ENCODE measurements at places on chromosomes 12 and 14.

GRCh38 chr12:18970603-18971002, 158.9 kb upstream of the PLEKHA5 start:
- no peak for DNase-seq

DNA sequence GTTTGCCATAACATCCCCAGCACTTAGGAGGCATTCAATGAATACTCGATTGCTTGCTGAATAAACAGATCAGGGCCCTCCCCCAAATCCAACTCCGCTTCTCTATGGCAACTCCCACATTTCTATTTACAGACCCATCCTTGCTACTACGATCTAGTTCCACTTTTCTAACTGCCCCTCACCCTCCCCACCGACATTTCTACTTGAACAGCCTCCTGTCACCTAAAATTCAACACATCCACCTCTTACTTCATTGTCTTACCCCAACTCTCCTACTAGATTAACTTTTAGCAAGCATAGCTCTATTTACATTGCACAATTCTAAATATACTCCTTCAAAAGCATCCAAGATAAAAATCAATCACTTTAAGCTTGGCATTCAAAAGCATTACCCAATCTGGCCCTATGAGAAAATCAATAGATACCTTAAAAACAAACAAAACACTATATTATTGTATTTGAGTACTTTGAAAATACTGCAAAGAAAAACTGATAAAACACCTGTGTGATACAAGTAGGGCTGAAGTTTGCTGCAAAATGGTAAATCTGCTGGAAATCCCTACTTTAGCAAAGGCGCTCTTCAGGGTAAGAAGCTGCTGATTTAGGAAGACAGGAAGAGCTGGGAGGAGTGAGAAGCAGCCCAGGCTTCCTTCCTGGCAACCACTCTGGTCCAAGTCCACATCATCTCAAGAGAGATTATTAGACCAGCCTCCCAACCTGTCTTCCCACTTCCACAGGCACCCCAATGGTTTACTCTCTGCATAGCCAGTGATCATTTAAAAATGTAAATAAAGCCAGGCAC, 96.4 kb downstream of the HECTD4 start:
- peak; percentile 26 for DNase-seq

GRCh38 chr12:92107621-92108131, 38.0 kb downstream of the BTG1 start:
- DNase-seq = no peak

DNA sequence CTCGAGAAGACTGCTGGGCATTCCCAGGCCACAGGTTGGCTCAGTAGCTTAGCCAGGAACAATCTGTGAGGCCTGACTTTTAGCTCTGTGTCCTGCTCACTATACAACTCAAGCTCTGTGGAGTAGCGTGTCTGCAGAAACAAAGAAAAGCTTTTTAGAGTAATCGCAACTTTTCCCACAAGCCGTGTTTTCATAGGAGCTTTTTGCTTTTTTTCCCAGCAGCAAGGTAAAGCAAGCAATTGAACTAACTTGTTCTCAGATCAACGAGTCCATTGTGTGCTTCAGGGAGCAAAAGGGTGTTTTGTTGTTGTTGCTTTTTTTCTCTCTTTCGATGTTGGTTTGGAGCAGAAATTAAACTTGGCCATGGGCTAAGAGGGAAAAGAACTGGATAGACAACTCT, 97.3 kb upstream of the BCL2L14 start:
- no peak for DNase-seq

- DNase-seq = no peak
Observed at GRCh38 chr14:35140718-35141581, 18.6 kb downstream of the PRORP start.

GRCh38 chr12:90548595-90548994, 406.4 kb downstream of the CCER1 start:
- no peak for DNase-seq

DNA sequence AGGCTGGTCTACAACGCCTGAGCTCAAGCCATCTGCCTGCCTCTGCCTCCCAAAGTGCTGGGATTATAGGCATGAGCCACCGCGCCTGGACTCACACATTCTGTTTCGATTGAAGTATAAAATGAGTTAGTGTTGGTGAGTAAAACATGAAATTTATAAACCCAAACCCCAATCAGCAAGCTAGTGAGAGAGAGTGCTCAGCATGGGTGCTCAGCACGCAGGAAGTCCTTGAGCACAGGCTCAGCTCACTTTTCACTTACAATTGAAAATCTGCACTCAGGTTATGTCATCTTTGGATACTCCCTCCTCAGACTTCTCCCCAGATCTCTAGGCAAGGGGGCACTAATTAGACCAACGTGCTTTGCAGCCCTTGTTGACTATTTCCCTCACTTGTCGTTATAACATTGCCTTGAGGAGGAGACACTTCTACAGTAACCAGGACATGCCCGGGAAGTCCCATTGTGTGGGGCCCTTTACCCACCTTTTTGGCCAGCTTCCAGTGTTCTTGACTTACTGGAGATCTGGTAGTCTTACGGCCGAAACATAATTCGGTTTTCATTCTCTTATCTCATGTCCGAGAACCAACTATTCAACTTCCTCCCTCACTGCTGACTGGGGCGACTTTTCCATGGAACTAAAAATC, 68.5 kb upstream of the AMN1 start:
- DNase-seq = no peak

GRCh38 chr14:103104654-103105452, 10.3 kb downstream of the EXOC3L4 start:
- peak; percentile 51 for DNase-seq

- DNase-seq = no peak
Observed at GRCh38 chr14:104581521-104581920, 2.0 kb downstream of the C14orf180 start.

- DNase-seq = no peak
Observed at GRCh38 chr12:121806546-121807423, 3.0 kb downstream of the SETD1B start.

DNA sequence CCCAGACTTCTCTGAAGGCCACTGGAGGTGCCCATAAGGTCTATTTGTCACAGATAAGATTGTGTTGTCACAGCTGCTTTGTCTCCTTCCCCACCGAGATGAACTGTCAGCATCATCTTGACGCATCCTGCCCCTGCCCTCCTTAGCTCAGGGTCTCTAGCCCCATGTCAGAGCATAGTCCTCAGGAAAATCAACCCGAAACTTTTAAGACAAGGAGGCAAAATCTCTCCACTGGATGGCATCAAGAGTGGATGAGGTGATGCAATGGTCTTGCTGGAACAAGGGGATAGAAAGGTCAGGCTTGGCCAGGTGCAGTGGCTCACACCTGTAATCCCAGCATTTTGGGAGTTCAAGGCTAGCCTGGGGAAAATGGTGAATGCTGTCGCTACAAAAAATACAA, 8.2 kb downstream of the KRT79 start:
- no peak for DNase-seq

DNA sequence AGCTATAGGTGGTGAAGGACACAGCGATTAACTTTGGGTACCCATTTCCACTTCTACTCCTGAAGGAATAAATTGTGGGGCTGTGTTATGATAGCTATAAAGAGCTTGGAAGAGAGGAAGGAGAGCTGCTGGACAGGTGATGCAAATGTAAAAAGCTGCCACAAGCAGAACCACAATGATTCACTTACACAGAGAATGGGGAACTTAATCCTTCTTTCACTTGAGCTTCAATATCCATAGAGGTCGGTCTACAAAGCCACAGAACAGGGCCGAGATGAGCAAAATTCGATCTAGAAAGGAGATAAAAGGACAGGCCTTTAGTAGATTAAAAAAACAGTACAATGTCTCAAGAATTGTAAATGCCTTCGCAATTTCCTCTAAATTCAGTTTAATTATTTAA, 831.1 kb downstream of the LRFN5 start:
- DNase-seq = no peak

- peak; percentile 92 for DNase-seq
Observed at GRCh38 chr14:34873589-34874385, 1.4 kb downstream of the BAZ1A start.

GRCh38 chr12:49410818-49411217, 43.6 kb downstream of the SPATS2 start:
- no peak for DNase-seq

- DNase-seq = no peak
Observed at GRCh38 chr12:4607056-4607455, 41.8 kb downstream of the AKAP3 start.

- DNase-seq = no peak
Observed at GRCh38 chr12:22299294-22299912, 35.1 kb downstream of the ST8SIA1 start.

DNA sequence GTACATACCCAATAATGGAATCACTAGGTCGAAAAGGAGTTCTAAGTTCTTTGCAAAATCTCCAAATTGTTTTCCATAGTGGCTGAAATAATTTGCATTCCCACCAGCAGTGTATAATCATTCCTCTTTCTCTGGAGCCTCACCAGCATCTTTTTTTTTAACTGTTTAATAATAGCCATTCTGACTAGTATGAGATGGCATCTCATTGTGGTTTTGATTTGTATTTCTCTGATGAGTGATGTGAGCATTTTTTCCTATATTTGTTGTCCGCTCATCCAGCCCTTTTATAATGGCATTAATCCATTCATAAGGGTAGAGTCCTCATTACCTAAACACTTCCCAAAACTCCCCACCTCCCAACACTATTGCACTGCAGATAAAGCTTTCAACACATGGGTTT, 278.3 kb downstream of the SEC23A start:
- no peak for DNase-seq

GRCh38 chr12:62817556-62818271, 117.2 kb downstream of the PPM1H start:
- DNase-seq = no peak

DNA sequence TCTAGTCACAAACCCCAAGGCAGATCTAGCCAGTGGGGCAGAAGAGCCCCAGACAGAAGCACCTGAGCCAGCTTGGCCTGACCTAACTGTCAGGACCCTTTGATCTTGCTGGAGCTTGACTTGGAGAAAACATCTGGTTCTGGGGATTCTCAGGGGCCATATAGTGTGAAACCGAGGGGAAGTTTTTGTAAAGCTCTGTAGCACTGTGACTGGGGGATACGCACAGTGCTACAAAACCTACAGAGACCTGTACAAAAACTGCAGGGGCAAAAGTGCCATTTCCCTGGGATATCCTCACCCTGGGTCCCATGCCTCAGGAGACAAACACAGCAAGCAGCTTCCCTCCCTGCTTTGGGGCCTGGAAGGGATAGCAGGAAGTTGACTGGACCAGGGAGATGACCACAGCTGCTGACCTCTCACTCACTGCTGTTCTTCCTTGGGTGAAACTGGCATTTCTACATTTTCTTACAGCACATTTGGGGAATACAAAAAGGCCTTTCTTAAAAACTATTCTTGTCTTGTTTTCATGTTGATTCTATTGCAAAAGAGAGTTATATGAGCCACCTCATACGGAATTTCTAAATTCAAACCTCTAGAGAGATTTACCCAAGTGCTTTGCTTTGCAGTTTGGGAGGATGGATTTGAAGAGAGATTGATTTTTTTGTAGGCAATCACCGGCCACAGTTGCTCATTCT, 140.0 kb downstream of the DAD1 start:
- DNase-seq = no peak

DNA sequence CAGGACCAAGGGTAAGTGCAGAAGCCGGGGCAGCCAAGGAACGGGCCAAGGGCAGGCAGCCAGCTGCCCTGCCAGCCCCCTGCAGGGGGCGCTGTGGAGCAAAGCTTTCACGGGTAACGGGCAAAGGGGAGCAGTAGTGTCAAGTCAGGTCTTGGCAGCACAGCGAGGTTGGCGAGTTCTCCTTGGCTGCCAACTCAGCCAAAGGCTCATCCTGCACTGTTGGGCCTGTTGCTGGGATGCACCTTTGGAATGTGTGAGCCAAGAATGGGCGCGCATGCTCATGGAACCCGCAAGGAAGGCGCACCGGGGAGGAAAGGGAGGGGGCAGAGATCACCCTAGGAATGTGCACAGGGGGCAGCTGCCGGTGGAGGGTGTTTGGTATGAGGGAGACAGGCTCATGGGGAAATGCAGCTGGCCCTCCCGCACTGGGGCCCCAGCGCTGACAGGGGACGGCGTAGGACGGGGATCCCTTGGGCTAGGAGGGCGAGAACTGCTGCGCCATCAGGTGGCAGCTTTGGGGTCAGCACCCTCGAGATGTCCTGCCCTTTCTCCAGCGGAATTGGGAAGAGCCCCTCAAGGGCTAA, 138.0 kb downstream of the ASCL4 start:
- DNase-seq = peak; percentile 29

DNA sequence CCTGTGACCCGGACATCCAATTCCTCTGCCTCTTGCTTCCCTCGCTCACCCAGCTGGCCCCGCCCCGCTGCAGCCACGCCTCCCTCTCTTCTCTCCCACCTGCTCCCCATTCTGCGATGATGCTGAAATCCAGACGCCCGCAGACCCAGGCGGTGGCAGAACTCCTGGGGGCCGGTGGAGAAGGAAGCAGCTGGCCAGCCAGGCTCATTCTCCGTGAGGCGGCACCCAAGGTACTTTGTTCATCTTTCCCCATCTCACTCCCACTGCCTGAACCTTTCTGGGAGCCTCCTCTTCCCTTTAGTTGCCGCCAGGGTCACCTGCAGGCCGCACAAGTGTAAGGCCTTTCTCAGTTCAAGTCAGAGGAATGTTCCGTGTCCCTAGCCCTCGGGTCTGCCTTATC, 35.7 kb downstream of the FOXN4 start:
- no peak for DNase-seq

DNA sequence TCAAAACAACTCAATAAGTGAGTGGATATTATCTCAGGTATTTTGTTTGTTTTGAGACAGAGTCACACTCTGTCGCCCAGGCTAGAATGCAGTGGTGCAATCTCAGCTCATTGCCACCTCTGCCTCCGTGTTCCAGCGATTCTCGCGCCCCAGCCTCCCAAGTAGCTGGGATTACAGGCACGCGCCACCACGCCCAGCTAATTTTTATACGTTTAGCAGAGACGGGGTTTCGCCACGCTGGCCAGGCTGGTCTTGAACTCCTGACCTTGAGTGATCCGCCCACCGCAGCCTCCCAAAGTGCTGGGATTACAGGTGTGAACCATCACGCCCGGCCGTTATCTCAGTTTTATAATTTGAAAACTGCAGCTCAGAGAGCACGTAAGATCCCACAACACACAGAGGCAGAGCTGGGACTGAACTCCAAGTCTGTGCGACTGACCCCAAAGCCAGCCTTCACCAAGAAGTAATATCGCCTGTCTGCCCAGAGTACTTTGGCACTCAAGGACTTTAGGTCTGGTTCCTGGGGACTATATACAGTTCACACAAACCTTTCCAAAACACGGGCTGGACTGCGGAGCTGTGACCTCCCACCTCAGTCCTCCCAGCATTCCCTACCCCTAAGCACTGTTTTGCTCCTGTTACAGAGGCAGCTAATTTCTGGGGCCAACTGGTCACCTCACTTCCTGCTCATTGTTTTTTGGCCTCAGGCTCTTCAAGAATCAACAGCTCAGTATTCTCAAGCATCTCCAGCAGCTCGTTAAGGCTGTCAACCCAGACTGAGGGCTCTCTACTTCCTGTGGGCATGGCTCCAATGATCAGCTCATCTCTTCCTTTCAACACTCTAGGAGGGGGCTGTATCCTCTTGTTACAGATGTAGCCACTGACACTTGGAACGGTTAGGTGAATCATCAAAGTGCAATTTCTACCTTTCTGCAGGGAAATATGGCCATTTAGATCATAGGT, 22.5 kb downstream of the TESC start:
- DNase-seq = peak; percentile 29

GRCh38 chr12:29148911-29149690, at the start of gene FAR2:
Gene FAR2, plus strand, starts transcription at chr12:29149278. Its CDS starts 121,172 bp downstream, at chr12:29270450.
- DNase-seq = peak; percentile 59
